ENCODE measurements at places on chromosomes 13 and 19.

GRCh38 chr13:31442571-31442970, 242.8 kb downstream of the B3GLCT start:
- no peak for DNase-seq

DNA sequence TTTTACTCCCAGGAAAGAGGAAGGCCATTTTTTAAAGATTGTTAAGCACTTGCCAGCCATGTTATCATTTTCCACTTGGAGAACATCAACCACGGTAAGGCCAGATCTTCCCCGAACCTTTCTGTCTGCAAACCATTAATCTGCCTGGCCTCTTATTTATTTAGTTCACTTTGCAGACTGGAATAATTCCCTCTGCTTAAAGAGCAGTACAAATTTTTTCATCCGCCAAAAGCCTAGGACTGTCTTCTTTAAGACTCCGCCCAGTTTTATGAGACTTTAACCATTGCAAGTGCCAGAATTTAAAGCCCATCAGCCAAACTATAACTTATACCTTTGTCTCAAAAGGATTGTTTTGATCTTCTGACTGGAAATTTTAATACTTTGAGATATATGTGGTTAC, 426.3 kb downstream of the KCTD12 start:
- DNase-seq, result no peak

DNA sequence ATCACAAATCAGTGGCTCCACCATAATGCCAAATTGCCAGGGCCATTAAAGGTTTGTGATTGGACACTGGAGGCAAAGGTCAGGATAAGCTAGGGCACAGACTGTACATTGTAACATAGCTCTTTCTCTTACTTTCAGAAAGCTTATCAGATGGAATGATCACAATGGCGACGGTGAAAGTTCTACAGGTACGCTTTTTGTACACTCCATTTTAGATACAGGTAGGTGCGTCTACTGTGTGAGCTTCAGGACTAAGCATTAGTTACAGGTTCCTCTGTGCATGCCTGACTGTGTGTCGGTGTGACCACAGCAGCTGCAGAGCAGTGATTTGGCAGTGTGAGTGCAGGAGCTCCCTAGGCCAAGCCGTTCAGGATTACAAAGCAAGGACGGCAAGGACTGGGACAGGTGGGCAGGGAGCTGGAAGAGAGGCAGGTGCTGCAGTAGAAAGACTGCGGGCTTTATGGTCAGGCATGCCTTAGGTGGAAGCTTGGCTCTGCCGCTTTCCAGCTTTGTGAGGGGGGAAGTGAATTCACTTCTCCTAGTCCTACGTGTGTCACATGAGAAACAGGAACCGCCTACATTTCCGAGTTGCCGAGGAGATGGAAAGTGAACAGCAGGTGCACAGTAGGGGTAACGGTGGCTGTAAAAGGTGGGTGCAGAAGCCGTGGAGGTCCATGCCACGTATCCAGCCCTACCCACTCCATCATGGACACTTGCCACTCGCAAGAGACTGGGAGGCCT, 49.6 kb downstream of the MRPL57 start:
- DNase-seq, result no peak

- no peak for DNase-seq
These were observed 59.8 kb downstream of the SCEL start for GRCh38 chr13:77595166-77595810.

DNA sequence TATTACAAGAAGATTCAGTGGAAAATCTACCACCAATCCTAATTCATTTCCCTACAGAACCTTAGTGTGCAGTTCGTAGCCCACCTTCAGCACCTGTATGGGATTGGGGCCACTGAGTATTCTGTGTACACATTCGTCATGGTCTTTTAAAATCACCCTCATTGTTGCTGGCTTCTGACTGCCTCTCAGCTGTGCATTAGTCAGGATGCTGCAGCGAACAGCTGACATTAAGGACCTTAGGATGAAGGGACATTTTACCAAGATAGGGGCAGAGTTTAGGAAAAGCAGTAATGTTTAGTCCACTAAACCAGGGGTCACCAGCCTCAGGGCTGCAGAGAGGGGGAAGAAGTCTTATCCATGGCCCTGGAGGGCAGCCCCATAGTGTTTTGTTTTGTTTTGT, 176.5 kb downstream of the COL4A1 start:
- DNase-seq, result no peak

GRCh38 chr13:40192452-40192851, 474.0 kb downstream of the FOXO1 start:
- DNase-seq, result no peak

DNA sequence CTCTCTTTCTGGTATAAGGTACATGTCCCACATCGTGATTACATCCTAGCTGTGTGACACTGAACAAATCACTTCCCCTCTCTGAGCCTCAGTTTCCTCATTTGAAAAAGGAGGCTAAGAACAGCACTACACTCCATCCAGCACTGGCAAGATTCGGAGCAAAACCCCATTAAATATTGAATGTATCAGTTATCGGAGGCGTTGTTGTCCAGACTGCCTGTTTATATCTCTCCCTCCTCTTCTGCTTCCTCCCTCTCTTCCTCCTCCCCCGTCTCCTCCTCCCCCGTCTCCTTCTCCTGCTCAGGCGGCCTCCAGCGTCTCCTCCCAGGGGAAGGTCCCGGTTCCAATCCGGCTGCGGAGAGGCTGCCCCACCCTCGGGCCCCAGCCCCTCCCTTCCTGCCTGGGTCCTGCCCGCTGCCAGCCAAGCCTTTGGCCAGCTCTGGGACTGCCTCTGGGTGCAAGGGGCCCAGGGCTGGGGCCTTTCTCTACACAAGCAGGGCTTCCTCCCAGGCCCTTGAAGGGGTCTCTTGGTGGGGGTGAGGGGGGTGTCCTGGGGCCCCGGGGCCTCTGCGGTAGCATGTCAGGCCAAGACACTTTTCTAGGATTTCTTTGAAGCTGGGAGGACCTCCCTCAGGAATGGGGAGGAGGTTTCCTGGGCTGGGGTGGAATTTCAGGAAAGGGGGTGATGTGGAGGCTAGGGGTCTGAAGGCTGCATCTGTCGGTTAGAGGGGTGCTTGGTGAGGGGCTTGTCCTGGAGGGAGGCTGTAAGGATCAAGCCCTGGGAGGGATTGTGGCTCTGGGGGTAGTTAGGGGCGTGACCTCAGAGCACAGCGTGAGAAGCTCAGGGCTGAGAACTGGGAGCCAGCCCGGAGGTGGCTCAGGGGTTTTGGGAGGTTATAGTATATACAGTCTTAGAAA, 1.9 kb downstream of the RRAS start:
- DNase-seq, result no peak

Data from activated CD4-positive, alpha-beta T cell treated with anti-CD3 and anti-CD28 coated beads, Interleukin-2, amount 50 U/mL, for 48 hours (primary cell).